ENCODE measurements at places on chromosomes 5 and 9.

DNA sequence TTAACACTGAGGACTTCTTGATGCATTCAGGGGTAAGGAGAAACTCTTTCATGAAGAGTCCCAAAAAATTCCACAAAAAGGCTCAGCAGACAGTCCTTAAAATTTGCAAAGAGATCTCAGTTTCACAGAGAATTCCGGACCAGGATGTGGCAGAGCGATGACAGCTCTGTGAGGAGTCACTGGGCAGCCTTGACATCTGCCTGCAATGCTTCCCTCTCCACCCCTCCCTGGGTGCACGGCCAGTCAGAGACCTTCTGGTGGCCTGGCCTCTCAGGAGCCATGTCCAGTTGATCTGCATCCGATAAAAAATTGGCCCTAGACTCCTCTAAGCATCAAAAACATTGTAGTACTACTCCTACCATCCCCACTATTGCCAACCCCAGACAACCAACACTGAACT lies 76.8 kb downstream of the MACROH2A1 start:
- no peak for DNase-seq

GRCh38 chr5:89712134-89712700 lies 697.3 kb downstream of the CETN3 start:
- DNase-seq: no peak

- no peak for DNase-seq
Measured at GRCh38 chr5:117286813-117287212, 712.2 kb upstream of the SEMA6A start.

- DNase-seq: no peak
Measured at GRCh38 chr9:136357202-136357725, 6.3 kb downstream of the DNLZ start.

DNA sequence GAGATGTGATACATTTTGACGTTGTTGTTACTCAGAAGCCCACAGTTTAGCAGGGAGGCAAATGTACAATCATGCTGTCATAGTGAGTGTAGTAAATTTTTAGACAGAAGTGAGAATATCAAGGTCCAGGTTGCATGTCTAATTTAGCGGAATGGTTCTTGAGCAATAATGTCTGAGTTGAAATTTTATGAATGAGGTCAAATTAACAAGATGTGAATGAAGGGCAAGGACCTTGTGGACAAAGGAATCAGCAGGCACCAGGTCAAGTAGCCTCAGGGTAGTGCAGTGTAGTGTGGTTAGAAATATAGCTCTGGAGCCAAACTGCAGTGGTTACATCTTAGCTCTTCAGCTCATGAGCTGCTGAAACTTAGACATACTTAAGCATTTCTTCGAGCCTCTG lies 36.2 kb downstream of the TNFSF8 start:
- no peak for DNase-seq

DNA sequence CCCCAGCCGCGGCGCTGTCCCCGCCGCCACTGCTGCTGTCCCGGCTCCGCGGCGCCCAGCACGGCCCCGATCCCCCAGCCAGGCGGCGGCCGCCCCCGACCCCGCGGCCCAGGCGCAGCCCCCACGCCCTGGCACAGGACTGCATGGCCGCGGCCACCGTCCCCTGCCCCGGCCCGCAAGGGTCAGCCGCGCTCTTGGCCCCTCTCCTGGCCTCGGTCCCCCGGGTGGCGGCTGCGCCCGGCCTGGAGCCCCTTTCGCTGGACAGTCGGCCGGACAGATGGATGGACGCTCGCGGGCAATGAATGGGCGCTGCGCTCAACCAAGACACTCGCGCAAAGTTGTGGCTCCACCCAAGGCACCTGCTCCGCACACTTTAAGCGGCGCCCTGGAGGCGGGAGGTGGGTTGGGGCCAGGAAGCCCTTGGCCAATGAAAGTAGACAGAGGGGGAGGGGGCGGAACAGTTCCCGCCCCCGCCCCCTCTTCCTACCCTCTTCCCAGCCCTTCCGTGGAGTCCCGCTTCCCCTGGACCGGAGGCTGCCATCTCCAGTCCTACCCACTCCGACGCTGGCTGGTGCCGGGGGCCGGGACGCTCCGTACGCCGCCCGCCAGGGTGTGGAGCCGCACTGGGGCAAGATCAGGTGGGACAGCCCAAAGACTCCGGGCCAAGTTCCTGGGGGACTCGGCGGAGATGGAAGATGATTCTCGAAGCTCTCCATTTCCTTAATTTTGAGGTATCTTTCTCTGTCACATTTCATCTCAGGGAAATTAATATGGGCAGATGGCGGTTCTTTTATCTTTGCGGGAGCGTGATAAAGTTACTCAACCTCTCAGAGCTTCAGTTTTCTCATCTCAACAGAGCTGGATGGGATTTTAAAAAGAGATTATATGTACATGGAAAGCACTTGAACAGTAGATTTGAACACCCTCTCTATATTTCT lies at the start of gene GLDC:
GLDC (minus strand) TSS at position 375 of the 938 bp plus-strand sequence; CDS start at position 145, 230 bp downstream.
- peak; percentile 5 for DNase-seq

GRCh38 chr5:163773226-163773625 lies 267.8 kb downstream of the MAT2B start:
- no peak for DNase-seq

DNA sequence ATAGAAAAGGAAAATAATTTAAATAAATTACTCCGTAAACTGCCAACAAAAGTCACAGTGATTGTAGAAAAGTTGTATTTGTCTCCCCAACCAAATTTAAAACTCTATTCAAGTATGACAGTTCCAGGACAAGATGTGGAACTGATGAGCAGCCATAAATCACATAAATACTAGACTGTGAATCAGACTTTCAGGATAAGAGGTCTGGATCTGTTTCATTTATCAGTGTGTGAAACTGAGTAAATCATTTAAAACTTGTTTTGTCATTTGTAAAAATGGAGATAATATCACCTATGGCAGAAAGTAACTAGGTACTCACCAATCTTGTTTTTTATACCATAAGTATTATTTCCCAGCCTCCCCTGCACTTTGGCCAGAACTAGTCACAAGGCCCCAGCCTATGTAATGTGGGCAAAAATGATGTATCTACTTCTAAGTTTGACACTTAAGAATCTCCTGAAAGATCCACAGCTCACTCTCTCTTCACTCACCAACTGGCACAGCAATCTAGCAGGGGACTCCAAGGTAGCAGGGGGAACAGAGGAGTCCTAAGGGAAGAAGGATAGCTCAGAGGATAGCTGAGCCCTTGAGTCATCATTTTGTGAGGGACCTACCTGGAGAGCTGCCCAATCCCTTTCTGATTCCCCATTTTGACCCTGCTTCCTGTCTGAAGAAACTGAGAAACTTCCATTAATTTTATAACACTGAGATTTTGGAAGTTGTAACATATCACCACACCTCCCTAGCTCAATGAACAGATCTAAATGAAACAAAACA lies 31.6 kb downstream of the TMEM161B start:
- DNase-seq: no peak

GRCh38 chr9:82512728-82513127 lies 524.2 kb downstream of the SPATA31D1 start:
- DNase-seq: no peak

DNA sequence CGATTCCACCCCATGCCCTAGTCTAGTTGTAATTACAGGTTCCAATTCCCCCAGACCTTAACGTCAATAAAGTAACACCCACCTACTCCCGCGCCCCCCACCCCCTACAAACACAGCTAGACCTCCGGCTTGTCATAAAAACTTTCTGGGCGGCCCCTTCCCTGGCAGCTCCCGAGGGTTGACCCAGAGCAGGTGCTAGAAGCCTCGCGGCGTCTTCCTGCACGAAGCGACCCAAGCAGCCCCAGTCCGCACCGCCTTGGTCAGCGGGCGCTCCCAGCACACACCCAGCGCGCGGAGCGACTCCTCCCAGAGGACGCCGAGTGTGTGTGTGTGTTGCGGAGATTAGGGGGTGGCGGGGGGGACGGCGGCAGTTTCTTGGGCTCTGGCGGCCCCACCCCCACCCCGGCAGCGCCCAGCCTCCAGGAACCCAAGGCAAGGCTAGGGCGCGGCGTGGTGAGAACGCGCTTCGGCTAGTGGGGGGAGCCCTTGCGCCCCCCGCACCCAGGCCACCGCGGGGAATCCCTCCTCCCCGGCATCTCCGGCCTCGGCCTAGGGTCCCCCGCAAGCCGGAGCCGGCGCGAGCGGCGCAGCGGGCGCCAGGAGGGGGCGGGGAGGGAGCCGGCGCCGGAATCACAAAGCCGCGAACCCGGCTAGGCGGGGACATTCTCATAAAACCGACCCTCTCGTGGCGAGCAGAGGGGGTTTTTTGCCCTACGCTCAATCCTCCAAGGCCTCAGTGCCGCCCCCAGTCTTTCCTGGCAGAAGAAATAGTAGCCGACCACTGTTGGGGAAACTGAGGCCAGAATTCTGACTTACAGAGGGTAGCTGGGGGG lies 2.2 kb downstream of the PCDH1 start:
- DNase-seq: no peak

GRCh38 chr5:173201636-173202265 lies 33.3 kb downstream of the NKX2-5 start:
- DNase-seq: no peak

GRCh38 chr5:173016598-173017046 lies 33.1 kb downstream of the ATP6V0E1 start:
- DNase-seq: no peak

All from activated T-cell treated with anti-CD3 and anti-CD28 coated beads for 4 hours (primary cell).